ENCODE measurements at places on chromosomes 16 and 17.
A peak's percentile ranks its signal among the peaks of the same experiment; 100 is the strongest.

- no peak for DNase-seq
These were observed 1.1 kb upstream of the PKMYT1 start for GRCh38 chr16:2981177-2981898.

DNA sequence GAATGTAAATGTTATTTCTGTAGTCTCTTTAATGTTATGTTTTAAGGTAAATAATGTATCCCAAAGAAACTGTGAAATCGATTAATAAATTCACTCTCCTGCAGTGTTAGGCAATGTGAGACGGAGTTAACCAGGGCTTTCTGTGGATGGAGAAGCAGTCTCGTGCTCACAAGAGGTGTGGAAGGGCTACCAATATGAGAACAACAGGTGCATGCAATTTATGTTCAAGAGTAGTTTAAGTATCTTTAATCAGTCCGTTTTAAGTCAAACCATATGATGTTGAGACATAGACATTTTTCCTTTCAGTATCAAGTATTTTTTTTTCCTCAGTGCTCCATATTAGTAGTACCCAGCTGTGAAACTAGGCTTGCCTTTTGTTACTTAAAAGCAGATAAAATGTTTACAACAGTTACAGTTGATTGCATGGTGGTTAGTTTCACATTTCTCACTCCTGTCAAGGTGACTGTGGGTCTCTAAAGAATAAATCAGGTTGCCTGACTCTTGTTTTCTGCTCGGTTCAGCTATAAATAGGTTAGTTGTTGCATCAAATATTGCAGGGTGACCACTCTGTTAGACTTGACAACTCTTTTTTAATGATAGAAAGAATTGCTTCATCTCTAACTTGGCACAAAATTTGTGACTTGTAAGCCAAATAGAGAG lies 54.4 kb downstream of the COX10 start:
- no peak for DNase-seq

DNA sequence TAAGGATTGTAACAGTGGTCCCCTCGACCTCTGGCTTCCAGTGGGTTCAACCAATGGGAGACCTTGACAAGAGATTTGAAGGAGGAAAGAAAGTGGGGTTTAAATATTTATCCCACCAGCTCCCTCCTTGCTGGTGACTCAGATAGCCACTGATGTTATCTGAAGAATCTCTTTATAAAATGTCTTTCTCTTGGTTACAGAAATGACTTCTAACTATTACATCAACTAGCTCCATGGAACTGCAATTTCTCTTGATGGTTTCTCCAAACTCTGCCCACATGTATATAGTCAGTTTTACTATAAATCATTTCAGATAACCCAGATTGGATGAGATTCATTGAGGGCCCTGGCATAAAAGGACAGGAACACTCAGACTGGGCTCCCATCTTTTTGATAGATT lies 920.2 kb upstream of the SOX9 start:
- DNase-seq = no peak

GRCh38 chr16:82668094-82668493 lies 41.3 kb downstream of the CDH13 start:
- no peak for DNase-seq

DNA sequence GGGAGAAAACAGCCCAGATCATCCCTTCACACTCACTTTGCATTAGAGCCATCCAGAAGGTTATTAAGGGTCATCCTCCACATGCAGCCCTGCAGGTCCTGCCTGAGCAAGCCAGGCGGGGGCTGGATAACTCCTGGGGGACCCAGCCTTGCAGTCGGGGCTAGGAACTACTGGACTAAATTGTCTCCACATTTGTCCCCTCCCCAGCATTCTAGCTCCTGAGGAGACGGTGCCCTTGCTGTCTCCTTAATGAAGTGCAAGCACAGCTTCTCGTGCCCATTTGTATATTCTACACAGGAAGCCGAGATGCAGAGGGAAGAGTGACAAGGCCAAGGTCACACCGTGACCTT lies 185.2 kb downstream of the C16orf95 start:
- DNase-seq = no peak

DNA sequence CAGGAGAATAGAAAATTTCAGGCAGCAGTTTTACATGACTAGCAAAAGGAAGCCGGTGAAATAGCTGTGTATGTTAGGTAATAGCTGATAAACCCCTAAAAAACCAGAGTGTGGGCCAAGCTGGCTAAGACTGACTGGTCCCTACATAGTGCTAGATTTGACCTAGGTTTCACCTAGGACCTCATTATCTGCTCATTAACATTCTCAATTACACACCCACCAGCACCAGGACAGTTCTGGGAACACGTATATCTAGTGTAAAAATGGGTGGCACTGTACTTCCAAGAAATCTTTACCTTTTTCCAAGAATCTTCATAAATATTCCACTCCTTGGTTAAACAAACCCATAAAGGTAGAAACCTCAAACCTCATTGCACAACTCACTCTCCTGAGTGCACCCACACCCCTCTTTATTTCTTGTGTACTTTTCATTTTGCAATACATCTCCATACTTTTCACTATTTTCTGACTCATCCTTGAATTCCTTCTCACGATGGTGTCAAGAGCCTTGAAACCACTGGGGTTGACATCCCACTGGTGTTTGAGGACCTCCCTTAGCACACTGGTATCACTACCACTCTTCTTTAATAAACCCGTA lies 262.7 kb upstream of the KCNJ16 start:
- no peak for DNase-seq

GRCh38 chr17:9023392-9024218 lies 2.3 kb downstream of the NTN1 start:
- no peak for DNase-seq

- peak; percentile 40 for DNase-seq
These were observed 2.9 kb upstream of the BCL6B start for GRCh38 chr17:7019839-7020519.

GRCh38 chr17:73594025-73594424 lies 50.2 kb downstream of the SDK2 start:
- no peak for DNase-seq
